ENCODE measurements at places on chromosomes 3 and 15.
A peak's percentile ranks its signal among the peaks of the same experiment; 100 is the strongest.

- no peak for DNase-seq
These were observed 35.1 kb downstream of the PDCD6IP start for GRCh38 chr3:33833408-33834095.

DNA sequence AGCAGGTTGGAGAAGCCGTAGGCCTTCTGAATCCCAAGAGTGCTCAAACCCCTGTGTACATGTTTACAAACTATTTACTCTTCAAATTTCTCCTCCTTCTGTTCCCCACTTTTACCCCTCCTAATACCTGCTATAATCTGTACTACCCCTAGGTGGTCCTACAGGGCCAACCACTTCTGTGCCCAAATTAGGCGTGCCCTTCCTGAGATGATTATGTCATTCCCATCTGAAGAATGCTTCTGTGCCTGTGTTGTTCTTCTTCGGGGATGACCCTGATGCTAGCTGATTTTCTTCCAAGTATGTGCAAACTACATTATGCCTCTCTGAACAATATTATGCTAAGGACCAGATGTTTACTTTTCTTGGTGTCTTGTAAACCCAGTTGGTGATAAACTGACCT, 20.5 kb downstream of the RBP2 start:
- peak; percentile 0 for DNase-seq

- DNase-seq: no peak
These were observed 49.8 kb downstream of the NIPA2 start for GRCh38 chr15:22888120-22888859.

DNA sequence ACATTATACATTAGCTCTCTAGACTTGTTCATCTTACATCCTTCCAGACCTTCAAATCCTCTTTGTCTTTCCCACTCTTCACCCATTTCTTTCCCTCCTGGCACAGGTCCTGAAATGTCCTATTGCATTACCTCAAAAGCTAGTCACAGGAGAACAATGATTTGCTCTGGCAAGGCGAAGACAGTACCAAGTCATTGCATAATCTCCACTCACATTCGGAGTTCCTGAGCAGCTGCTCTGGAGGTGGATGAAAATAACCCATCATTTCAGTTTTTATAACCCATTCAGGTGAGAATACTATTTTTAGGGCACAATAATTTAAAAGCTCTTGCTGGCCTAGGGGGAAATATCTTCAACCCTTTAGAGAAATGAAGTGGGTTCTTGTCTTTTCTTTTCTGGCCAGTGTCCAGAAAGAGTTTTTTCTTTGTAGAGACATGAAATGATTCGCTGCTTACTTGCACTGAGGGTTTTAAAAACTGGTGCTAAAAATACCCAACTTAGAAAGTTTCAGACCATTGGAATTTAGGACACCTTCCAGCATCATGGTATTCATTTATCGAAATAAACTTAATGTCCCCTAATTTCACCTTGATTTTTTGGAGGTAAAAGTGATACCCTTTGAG, 23.4 kb upstream of the DYNC1LI1 start:
- DNase-seq: no peak

- DNase-seq: no peak
These were observed 22.7 kb upstream of the CHRNB4 start for GRCh38 chr15:78663703-78664102.

GRCh38 chr15:48040166-48040817, 80.5 kb upstream of the SLC24A5 start:
- no peak for DNase-seq

DNA sequence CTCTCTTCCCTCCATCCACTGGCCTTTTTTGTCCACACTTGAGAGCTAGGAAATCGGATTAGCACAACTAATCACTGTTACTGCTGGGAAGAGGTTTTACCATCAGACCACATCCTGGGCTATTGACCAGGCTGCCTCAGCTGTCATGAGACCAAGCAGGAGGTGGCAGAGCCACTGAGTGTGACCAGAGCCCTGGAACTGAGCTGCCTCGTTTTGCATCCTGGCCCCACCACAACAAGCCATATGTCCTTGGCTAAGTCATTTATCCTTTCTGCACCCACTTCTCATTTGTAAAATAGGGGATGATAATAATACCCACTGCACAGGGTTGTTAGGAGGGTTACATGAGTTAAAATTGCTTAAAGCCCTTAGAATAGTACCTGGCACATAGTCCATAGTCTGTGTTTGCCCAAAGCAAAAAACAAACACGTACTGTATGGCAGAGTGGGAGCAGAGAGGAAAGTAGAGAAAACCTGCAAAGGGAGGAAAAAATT, 34.1 kb downstream of the TMEM158 start:
- DNase-seq: no peak

GRCh38 chr15:85691350-85692240, 103.1 kb downstream of the KLHL25 start:
- peak; percentile 61 for DNase-seq

- no peak for DNase-seq
These were observed 233.6 kb upstream of the CTDSPL start for GRCh38 chr3:37627951-37628620.

GRCh38 chr3:125358923-125359322, 16.2 kb downstream of the ZNF148 start:
- DNase-seq: no peak

GRCh38 chr3:117252208-117252607, 542.6 kb downstream of the TUSC7 start:
- no peak for DNase-seq

DNA sequence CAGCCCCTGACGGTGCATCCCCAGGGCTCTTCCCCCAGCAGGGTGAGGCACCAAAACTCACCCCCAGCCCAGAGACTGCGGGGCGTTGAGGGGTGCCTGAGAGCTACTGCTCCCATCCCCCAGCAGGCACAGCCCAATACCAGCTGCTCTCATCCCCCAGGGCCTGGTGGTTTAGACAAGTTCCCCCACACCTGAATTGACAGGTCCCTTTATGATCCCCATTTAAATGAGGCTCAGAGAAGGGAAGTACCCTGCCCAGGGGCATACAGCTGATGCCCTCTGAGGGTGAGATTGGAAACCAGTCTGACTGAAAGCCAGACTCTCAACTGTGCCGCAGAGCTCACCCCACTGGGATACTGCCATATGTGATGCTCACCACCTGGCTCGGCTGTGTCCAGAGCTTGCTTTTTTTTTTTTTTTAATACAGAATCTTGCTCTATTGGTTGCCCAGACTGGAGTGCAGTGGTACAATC, 20.1 kb downstream of the DUSP7 start:
- no peak for DNase-seq

DNA sequence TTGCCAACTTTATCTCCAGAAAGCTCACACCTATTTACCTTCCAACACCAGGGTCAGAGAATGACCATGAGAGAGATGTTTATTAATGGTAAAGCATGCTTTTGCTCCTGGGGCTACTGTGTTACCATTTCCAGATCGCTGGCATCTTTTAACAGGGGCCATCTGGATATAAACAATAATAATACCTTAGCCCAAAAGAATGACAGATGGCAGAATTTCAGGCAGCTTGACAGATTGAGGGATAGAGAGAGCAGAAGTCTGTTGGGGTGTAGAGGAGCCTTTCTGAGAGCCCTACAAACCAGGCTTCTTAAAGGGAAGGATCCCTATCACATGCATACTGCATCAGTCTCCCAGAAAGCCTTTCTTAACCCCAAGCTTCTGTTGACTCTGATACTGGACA, 17.7 kb downstream of the RBP1 start:
- no peak for DNase-seq

- DNase-seq: no peak
These were observed 1338.8 kb downstream of the NSUN3 start for GRCh38 chr3:95401693-95402092.

- DNase-seq: no peak
These were observed 27.8 kb downstream of the CA12 start for GRCh38 chr15:63353887-63354286.

DNA sequence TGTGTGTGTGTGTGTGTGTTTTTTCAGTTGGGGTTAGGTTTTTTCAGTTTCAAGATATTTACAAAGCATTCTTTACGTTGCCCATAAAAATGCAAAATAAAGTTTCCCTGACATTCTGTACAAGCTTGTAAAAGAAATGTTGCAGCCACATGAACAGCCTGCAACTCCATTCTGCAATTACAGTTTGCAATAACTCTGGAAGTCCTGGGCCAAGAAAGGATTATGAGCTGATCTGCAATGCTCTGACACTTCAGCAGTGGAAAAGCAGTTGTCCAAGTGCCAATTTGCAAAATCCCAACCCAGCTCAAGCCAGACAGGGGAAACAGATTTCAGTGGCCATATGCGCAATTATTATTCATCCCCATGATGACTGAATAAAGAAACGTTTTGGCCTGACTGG, 322.1 kb downstream of the MEX3B start:
- no peak for DNase-seq

DNA sequence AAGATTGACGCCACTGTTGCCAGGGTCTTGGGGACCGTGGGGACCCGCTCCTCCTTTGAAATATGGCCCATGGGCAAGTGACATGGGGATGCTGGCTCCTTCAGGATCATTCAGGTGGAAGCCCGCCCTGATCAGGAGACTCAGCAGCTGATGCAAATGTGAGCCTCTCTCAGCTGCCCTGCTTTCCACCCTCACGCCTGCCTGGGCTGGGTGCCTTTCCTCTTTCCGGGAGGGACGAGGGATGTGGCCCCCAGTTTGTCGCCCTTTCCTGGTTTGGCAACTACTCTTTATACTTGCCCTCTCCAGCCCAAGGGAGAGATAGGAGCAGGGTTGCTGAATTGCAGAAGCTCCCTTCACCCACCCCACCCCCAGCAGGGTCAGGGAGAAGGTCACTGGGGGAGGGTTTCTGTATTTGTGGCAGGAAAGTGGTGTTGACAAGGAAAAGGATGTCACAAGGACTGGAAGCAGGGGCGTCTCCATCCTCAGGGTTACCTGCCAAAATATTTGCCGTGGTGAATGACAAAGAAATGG, 21.8 kb downstream of the DNASE1L3 start:
- DNase-seq: no peak

GRCh38 chr3:65540666-65541065, 498.1 kb downstream of the MAGI1 start:
- no peak for DNase-seq

- peak; percentile 5 for DNase-seq
These were observed 54.2 kb upstream of the TMCO5A start for GRCh38 chr15:37880009-37880834.

GRCh38 chr3:167712445-167712844, 22.2 kb downstream of the PDCD10 start:
- DNase-seq: no peak

DNA sequence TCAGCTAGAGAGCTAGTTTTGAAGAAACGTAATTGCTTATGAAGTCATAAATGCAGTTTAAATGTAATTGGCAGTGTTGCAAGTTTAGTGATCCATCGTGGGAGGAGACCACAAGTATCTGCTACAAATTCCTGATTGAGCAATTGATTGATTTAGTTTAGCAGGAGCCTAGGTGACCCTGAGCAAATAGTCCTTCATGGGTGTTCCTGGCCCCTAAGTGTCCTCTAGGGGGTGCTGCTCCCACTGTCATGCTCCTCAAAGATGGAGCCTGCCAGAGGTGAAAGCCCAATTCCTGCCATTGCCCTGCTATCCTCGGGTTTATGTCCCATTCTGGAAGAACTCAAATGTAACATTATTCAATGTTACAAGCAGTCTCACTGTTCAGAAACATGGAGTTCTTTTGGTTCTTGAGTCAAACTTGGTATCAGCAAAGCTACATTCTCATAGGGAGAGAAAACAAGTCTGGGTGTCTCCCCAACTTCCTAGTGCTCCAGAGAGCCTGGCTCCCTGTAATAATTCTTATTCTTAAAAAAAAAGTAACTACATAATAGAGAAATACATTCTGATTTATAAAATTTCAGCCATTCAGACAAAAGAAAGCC, 29.8 kb upstream of the SENP5 start:
- DNase-seq: peak; percentile 77

DNA sequence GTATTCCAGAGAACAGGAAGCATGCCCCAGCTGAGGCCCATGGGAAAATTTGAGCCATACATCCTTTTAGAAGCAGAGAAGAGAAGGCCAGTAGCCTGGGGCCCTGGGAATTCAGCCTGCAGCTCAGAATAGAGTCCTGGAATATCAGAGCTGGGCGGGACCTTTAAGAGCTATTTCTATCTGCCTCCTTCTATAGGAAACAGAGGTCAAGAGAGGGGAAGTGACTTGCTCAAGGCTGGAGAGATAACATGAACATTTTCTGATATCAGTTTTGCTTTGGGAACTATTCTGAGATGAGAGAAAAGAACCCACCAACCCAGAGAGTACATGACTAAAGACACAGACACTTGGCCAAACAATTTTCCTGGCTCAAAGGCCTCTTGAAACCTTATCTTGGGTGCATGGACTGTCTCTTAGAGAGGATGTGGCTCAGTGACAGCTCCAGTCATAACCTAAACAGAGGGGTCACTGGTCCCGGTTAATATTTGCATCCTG, 26.0 kb downstream of the MASP1 start:
- no peak for DNase-seq

DNA sequence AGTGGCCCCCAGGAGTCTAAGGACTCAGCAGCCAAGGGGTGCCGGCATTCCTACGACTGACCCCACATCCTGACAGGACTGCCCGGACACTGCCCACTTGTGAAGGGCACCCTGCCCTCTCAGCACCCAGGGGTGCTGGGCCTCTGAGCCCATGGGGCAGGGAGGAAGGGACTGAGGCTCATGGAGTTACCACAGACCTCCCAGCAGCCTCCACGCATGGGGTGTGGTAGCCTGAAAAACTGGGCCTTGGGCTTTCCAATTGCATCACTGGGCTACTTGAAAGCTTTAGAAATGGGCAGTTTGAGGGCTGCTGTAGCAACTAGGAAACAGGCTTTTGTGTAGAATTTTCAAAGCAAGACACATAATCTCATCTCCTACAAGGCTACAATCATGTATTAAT, 13.2 kb downstream of the TKT start:
- no peak for DNase-seq

Measured in activated CD4-positive, alpha-beta T cell treated with anti-CD3 and anti-CD28 coated beads, Interleukin-2, Interleukin-4, amounts not matched to agents 100 ng/mL and 50 ng/mL, durations not matched to agents 16 hours and 8 hours (primary cell).